ENCODE measurements at places on chromosomes 3 and 15.

- no peak for DNase-seq
Measured at GRCh38 chr15:74275957-74276356, 39.8 kb downstream of the CCDC33 start.

GRCh38 chr3:56673781-56674457, 9.1 kb downstream of the TASOR start:
- DNase-seq, result no peak

DNA sequence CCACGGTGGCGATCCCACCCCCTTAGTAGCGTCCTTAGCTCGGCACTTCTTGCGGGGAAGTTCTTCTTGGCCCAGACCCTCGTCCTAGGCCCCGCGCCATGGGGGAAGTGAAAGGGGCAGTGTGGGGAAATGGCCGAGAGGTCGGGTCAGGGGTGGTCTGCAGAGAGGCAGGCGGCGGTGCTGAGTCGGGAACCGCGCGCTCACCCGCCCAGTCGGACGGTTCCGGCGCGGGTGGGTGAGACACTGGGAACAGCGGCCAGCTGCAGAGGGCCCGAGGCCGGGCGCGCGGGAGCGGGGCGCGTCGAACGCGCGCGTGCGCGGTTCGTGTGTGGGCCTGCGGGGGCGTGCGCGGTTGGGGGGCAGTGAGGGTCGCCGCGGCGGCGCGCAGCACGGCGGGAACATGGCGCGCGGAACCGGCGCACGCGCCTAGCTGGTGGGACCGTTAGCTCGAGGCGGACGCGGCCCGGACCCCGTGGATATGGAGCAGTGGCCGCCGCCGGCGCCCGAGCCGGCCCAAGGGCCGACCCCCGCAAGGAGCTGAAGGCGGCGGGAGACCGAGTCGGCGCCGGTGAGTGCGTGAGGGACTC, 246.9 kb downstream of the GOLGA6L6 start:
- DNase-seq, result no peak

DNA sequence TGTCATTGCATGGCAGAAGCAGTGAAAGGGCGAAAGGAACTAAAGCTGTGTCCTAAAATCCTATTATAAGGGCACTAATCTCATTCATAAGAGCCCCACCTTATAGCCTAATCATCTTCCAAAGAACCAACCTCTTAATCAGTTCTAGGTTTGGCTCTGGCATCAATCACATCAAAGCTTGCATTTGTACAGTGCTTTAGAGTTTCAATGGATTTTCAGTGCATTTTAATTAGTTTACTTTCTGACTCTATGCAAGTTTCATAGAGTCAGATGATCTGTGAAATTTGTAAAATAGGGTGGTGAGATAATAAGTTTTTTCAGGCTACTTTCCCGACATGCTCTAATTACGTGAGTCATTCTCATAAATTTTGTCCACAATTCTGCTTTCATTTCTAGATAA, 341.1 kb downstream of the DIPK2A start:
- DNase-seq, result no peak

- no peak for DNase-seq
Measured at GRCh38 chr3:188486126-188486525, 332.2 kb downstream of the LPP start.

- DNase-seq, result no peak
Measured at GRCh38 chr3:156693166-156693565, 18.8 kb downstream of the TIPARP start.

DNA sequence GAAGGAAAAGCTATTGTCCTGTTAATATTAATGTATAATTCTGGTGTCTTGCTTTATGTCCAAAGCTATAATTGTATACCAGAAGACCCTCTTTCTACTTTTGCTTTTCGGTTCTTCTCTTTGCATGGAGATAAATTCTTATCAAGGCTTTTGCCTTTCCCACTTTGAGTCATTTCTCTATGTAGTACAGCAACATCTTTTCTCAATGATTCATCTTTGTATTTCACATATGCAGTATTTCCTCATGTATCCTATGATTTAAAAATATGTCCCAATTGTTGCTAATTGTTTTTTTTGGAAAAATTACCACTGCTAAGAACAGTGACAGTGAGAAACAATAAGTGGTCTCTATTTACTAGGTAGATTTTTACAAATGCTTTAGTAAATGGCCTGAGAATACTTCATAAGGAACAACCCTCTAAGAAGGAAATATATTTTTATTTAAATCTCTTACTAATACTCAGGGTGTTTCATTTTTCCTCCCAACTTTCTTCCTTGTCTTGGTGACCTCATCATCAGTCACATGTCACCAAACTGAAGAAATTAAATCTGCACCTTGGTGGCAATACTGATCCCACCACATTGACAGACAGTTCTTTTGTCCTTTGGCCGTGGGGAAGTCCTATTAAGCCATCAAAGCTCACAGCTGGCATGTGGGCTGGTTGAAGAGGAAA, 290.6 kb downstream of the SATB1 start:
- no peak for DNase-seq

GRCh38 chr15:60017538-60018520, 13.7 kb downstream of the FOXB1 start:
- DNase-seq, result no peak

DNA sequence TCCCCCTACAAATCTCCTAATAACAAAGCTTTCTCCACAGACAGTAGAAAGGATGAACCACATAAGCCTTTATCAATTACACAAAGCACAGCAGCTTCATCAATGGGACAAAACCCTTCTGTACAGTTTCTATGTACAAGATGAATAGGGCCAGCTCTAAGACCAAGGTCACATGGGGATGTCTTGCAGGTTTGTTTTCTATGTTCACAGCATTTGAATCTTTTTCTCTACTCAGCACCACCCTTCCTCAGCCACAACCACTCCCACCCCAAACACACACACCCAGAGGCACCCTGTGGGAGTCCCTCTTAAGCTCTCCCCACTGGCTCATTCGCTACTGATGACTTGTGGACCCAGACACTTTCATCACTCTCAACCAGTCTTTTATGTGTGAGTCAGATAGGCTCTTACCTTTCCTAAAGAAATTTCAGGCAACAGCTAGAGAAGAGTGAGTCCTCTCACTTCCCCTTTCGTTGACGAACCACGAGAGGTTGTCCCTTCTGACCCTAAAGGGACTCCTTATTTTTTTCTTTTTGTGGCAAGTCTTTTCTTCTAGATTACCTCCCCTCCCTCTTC, 57.9 kb downstream of the ARHGAP31 start:
- DNase-seq, result no peak

GRCh38 chr15:38868326-38869114, 303.9 kb upstream of the RASGRP1 start:
- DNase-seq, result no peak

GRCh38 chr3:70352215-70352614, 39.8 kb upstream of the MDFIC2 start:
- DNase-seq, result no peak

- no peak for DNase-seq
Measured at GRCh38 chr15:56869573-56869972, 48.9 kb upstream of the TCF12 start.

GRCh38 chr3:149783576-149783975, 8.8 kb downstream of the ANKUB1 start:
- DNase-seq, result no peak

DNA sequence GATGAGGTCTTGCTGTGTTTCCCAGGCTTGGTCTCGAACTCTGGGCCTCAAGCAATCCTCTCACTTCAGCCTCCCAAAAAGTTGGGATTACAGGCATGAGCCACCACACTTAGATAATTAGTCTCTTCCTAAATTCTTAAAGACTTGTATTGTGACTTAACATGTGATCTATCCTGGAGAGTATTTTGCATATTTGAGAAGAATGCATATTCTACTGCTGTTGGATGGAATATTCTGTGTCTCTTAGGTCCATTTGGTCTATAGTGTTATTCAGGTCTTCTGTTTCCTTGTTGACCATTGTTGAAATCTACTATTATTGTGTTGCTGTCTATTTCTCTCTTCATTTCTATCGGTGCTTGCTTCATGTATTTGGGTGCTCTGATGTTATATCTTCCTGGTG, 60.1 kb upstream of the VILL start:
- DNase-seq, result no peak

DNA sequence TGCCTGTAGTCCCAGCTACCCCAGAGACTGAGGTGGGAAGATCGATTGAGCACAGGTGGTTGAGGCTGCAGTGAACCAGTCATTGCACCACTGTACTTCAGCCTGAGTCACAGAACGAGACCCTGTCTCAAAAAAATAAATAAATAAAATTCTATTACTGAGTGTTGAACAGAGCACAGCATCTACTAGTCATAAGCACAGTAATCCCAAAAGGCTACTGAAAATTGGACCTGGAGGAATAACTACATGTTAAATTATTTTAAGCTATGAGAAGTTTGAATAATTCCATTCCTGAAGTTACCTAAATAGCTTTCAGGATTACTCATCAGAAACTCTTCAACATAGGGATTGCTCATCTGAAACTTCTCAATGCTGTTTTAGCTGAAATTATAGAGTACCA, 43.4 kb downstream of the ARMC8 start:
- no peak for DNase-seq

GRCh38 chr15:58260725-58261267, 122.6 kb downstream of the AQP9 start:
- no peak for DNase-seq

DNA sequence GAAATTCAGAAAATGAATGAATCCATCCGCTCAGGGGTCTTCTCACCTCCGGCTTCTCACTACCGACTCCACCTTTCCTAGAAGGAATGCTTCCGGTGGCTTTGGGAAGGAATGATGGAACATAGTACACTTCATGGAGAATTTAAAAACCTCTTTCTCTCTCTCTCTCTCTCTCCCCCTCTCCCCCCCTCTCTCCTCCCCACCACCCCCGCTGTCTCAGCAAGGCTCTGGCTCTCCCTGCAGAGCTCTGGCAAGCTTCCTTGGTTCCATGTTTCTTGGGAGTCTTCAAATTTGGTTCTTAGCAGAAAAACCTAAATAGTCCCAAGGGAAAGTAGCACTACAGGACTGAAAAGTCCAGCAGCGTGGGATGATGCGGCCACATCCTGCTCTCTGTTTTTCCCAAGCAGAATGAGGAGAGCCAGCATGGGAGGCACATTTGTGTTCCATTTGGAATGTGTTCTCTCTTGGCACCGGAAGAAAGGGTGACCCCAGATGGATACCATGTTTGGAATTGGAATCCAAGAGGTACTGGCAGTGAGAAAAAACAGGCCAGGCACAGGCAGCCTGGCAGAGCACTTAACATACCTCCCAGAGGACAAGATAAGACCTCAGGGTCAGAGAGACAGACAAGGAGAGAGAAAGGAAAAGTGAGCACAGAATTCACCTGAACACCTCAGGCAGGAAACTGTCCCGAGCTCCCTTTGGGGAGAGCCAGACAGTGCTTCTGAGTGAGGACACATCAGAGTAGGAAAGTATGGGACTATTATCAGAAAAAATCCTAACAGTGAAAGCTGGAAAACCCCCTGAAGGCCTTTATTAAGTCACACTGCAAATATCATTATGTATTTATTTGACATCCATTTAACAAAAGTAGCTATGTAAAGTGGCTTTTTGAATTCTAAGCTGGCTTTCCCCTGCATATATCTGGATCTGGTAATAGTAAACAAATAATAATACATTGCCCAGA, at the start of gene POPDC2:
Gene POPDC2 (minus strand): TSS at position 116 of the 967 bp plus-strand sequence. CDS start 166 bp downstream, outside the sequence.
- no peak for DNase-seq

- no peak for DNase-seq
Measured at GRCh38 chr15:58284293-58284692, 146.1 kb downstream of the AQP9 start.

GRCh38 chr15:83199288-83199687, 8.3 kb downstream of the HDGFL3 start:
- no peak for DNase-seq

GRCh38 chr3:35383719-35384555, 255.4 kb upstream of the ARPP21 start:
- no peak for DNase-seq

GRCh38 chr15:82132096-82132495, 86.3 kb upstream of the MEX3B start:
- no peak for DNase-seq

DNA sequence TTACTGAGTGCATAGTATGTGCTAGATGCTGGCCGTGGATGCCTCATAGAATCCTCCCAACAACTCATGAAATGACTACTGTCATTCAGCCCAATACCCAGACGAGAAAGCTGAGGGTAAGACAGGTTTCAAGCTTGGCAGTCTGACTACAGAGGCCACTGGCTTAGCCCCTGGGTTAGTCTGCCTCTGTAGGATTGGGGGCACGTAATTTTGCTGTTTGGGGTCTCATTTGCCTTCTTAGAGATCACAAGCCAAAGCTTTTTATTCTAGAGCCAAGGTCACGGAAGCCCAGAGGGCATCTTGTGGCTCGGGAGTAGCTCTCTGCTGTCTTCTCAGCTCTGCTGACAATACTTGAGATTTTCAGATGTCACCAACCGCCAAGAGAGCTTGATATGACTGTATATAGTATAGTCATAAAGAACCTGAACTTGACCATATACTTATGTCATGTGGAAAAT, 1.0 kb upstream of the CCR5 start:
- DNase-seq, result peak; percentile 40

GRCh38 chr15:51699373-51699772, 18.1 kb downstream of the SCG3 start:
- DNase-seq, result no peak

GRCh38 chr3:181756645-181757297, 45.0 kb downstream of the SOX2 start:
- DNase-seq, result no peak

DNA sequence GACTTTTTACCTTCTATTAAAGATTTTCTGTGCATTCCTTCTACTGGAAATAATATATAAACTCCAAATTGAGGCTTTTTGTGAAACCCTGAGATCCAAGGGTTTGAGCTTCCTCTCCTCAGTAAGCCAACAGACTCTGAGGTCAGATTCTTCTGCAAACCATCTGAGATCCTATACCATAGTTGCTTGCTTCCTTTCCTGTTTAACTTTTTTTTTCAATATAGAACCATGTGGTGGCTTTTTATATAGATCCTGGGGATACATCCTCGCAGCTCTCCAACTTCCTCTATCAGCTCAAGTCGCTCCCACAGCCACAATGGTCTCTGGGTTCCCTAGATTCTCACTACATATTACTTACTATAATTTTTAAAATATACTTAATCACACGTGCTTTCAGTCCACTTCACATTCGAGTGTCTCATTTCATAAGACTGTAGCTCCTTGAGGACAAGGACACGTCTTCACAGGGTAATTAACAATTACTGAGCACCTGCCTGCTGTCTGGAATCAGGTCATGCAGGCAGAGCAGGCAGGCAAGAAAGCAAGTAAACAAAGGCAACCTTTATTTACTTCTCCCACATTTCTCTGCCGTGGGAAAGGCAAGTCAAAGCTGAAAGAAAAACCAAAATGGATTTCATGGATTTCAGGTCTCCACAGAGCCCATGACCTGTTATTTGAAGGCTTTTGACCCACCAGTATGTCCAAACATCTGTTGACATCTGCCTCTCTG, 941.5 kb downstream of the FHIT start:
- no peak for DNase-seq

GRCh38 chr15:65414841-65415621, 7.7 kb downstream of the IGDCC4 start:
- no peak for DNase-seq

- DNase-seq, result no peak
Measured at GRCh38 chr3:106850437-106850836, 526.8 kb upstream of the CCDC54 start.

DNA sequence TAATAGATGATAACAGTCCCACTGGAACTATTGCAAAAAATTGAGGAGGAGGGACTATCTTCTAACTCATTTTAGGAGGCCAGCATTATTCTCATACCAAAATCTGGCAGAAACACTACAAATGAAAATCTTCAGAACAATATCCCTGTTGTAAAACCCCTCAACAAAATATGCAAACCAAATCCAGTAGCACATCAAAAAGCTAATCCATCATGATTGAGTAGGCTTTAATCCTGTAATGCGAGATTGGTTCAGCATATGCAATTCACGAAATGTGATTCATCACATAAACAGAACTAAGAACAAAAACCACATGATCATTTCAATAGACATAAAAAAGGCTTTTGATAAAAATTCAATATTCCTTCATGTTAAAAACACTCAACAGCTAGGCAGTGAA, 23.9 kb upstream of the PLSCR2 start:
- no peak for DNase-seq

All from activated CD8-positive, alpha-beta memory T cell treated with anti-CD3 and anti-CD28 coated beads for 48 hours (primary cell).